ENCODE measurements at places on chromosomes 1 and 21.

- DNase-seq: no peak
Measured at GRCh38 chr1:59183749-59184317, 113.1 kb upstream of the FGGY start.

DNA sequence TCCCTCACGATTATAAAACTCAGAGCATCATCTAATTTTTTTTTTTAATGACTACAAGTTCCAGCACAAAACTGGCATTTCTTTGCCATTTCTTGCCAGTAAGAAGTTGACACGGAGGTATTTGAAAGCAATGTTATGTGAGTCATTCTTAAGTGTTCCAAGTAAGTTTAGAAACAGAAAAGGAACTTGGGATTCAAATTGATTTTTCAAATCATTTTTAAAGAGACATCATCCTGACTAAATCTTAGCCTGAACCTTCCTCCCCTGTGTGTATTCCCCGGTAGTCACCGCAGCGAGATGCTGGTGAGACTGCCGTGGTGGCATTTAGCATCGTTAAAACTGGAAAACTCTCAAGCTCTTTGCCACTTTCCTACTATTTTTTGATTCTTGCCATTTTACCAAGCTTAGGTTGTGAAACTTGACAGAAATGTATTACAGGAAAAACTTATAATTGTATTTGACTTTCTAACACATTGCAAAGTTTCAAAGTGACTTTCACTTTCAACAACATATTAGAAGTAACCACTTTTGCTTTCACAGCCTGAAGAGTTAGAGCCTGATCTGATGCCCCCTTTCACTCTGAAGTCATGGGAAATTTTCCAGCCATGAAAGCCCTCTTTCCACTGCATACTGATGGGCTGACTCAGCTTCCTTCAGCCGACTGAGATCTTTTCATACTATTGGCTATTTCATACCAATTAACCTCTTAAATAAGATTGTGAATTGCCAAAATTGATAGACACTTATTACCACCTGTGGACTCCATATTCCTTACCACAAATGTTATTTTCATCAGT is 61.4 kb downstream of the OLFML2B start:
- no peak for DNase-seq

GRCh38 chr1:85502171-85502570 is 37.2 kb upstream of the DDAH1 start:
- DNase-seq: no peak

DNA sequence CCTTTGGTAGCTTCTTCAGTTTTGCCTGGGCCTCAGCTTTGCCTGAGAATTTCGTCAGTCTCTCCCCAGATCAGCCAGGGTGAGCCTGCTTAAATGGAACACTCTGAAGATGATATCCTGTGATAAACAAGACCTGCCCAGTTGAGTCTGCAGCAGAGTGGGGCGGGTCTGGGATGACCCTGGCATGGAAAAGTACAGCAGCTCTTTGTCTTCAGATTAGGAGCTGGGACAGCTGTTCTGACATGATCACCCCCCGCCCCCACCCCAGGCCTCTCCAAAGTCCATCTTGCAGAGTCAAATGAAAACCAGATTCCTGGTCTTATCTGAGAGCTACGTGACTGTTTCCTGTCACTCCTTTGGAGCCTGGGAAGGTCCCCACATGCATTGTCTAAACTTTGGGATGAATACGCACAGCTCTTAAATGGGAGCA is 2.2 kb upstream of the TMEM51 start:
- DNase-seq: no peak

- DNase-seq: peak; percentile 98
Measured at GRCh38 chr21:28992526-28993292, at the start of gene LTN1. LTN1 (minus strand) TSS chr21:28992877; CDS start chr21:28992805, 72 bp downstream.

- DNase-seq: peak; percentile 28
Measured at GRCh38 chr1:186828611-186829454, at the start of gene PLA2G4A. PLA2G4A (plus strand) TSS chr1:186828949; CDS start chr1:186854355, 25,406 bp downstream.

DNA sequence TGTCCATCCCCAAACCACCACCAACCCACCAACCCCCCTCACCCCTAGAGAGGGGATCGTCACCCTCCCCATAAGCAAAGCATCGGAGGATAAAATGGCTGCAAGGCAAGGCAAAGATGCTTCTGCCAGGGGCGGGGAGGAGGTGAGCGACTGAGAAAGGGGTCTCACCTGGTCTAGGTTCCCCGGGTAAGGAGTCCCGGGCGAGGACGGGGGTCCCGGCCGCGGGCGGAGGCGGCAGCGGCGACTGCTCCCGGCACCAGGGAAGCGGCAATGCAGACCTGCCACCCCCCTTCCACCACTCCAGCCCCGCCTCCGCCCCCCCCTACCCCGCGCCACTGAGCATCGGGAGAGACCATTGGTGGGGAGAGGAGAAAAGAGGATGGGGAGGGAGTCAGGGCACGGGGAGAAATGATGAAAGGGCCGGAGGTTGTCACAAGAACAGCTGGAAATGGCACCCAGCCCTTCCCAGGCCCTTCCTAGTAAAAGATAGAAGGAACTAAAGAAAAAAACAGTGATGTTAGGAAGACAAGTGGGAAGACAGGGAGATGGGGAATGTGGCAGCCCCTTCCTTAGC is at the start of gene SV2A:
SV2A (minus strand) TSS at position 274 of the 574 bp plus-strand sequence. CDS start 4,004 bp downstream, outside the sequence.
- no peak for DNase-seq

GRCh38 chr1:173208868-173209267 is 1.7 kb upstream of the TNFSF4 start:
- no peak for DNase-seq

- DNase-seq: no peak
Measured at GRCh38 chr1:167455786-167456446, 62.4 kb downstream of the CD247 start.

DNA sequence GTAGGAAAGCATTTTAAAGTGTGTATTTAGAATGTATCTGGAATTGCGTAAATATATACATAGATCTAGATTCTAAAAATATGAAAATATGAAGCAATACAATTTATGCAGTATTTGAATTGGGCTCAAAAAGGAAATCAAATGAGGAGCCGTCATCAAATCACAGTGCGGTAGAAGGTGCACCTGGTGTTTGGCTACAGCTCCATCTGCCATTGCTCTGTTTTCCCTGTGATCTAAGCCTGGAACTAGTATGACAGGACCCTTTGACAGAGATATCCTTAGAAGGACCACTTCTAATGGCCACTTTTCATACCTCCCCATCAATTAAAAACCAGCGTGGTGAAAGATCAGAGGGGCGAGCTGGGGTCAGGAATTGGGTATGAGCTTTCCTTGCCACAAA is 202.6 kb downstream of the NFIA start:
- DNase-seq: no peak

- no peak for DNase-seq
Measured at GRCh38 chr1:74618974-74619373, 54.6 kb downstream of the ERICH3 start.

- DNase-seq: peak; percentile 67
Measured at GRCh38 chr21:41926117-41926806, 27.6 kb downstream of the C2CD2 start.

DNA sequence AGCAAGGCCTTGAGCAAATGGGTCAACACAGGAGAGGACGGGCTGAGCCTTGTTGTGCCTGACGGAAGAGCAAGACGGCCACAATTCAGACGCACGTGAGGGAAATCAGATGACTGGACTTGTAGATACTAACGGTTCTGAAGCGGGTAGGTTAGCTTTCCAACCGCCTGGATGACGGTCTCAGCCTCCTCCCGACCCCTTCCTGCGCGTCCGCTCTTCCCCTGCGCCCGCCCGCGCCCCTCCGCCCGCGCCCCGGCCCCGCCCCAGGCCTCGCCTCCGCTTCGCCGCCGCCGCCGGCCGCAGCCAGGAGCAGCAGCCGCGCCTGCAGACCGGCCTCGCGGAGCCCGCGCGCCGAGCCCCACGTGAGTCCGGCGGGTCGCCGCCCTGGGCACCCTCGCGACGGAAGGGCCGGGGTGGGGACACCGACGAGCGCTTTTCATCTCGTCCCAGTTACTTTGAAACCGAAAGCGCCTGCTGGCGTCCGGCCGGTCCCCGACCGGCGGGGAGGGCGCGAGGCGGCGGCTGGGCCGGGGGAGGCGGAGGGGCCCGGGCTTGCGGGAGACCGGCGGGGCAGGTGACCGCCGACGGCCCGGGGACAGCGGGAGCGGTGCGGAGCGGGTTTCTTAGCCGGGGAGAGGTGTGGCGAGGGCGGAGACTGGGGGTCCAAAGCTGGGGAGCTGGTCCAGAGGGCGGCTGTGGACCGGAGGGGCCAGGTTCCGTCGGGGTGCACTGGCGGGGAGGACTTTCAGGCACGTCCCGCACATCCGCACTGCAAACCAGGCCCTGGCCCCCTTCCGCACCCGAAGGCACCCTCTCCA is at the start of gene TRAF5:
TRAF5 (plus strand) TSS at position 306 of the 818 bp plus-strand sequence. CDS start 26,407 bp downstream, outside the sequence.
- no peak for DNase-seq

DNA sequence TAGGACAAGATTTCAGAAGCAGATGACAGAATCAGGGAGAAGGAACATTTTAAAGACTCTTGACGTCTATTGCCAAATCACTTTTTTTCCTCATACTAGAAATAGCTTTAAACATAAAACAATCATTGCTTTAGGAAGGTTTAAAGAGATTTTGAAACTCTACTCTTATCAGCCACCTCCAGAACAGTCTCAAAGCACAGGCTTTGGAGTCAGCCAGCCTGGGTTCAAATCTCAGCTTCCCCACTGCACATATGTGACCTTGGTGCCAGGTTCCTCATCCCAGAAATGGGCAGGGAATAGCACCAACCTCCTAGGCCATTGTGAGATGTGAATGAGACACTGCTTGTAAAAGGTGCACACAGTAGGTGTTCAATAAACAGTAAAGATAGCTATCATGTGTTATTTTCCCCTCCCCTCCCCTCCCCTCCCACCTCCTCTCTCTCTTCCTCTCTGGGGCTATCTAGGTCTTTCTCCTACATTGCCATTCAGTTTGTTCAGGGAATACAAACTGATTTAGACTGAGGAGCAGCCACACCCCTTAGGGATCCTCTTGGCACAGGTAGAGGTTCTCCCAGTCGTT is 20.6 kb downstream of the SPOCD1 start:
- no peak for DNase-seq

GRCh38 chr21:41620982-41621381 is 113.0 kb upstream of the TMPRSS2 start:
- DNase-seq: no peak

GRCh38 chr1:21659099-21659923 is 9.8 kb downstream of the RAP1GAP start:
- peak; percentile 80 for DNase-seq

GRCh38 chr1:110610696-110611286 is 4.6 kb upstream of the KCNA2 start:
- DNase-seq: no peak

DNA sequence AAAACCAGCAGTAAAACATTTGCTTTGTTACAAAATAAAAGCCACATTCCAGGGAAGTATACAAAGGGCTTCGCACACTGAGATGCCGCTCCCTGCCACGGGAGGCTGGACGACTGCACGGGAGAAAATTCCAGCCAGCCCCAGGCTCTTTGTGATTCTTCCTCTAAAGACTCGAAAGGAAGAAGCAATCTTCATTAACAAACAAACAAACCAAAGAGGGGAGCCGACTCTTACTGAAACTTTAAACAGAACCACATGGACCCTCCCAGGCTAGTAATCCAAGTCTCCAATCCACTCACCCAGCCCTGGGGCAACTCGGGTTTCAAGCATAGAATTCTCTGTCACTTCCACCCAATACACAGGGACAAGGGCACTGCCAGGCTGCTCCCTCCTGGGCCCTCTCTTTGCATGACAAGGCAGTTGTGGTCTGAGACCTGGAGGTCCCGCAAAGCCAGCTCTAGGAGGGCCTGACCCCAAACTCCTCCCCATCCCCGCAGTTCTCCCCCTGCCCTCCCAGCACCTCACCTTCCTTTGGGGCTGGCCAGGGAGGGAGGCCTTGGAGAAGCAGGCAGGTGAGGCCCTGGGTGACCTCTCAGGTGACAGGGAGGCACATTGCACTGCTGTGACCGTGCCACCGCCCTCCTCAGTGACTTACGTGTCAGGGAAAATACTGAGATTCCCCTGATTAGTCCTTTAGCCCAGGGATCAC is 26.6 kb upstream of the COL18A1 start:
- DNase-seq: no peak

DNA sequence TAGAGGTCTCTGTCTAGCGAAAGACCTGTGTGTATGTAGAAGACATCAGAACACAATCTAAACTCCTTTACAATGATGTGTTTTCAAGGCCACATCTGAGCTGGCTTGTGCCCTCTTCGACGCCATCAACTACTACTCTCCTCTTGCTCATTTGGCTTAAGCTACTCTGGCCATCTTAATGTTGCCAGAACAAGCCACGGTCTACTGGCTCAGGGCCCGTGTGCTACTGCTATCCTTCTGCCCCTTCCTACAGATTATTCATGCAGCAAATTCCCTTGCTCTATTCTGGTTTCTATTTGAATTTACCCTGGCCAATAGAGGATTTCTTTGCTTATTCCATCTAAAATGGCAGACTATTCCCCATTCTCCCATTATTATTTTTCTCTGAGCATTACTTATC is 121.7 kb downstream of the ZZZ3 start:
- no peak for DNase-seq

DNA sequence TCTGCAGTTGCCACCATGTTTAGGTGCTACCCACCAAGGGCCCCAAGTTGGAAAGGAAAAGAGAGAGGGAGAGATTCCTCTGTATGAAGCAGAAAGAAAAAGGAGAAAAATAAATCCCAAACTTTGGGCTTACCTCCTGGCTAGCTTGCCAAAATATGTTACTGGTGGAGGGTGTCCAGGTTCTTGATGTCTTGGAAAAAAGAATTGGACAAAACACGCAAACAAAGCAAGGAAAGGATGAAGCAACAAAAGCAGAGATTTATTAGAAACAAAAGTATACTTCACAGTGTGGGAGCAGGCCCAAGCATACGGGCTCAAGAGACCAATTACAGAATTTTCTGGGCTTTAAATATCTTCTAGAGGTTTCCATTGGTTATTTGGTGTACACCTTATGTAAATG is 204.5 kb upstream of the LRRC7 start:
- DNase-seq: no peak

GRCh38 chr1:200907611-200908097 is 13.0 kb downstream of the INAVA start:
- no peak for DNase-seq

DNA sequence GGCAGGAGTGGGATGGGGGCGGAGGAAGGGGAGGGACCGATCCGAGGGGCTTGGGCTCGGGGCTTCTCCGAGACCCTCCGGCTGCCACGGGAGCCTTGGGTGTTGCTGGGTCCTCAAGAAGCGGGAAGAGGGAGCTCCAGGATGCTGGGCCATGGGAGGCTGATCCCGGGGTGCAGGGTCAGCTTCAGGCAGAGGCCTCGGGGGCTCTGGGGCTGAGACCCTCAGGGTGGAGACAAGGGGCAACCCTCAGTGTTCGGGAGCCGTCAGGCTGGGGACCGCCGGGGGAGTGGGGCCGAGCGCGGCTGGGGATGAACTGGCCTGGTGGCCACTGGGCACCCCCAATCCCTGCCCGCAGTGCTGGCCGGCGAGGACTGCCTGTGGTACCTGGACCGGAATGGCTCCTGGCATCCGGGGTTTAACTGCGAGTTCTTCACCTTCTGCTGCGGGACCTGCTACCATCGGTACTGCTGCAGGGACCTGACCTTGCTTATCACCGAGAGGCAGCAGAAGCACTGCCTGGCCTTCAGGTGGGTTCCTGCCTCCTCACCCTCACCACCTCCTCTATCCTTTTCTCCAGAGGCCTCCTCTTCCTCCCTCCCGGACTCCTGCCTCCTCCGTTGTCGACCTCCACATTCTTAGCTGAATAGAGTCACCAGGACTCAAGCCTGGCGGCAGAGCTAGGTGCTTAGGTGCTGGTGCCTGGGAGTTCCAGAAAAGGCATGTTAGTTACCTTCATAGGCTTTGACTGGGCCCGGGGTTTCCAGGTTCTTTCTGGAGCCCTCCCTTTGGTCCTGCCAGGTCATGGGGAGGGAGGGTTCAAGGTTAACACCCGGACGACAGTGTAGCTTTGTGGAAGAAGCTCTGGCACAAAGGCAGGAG is 631 bp downstream of the SHISA4 start:
- DNase-seq: no peak
